Astrocyte (in vitro differentiated cells and primary cell): ENCODE measurements at places on chromosomes 2 and 18. TPM values are rescaled to one million over a fixed set of nuclear protein-coding genes. Genes with fewer than 3 reads are reported as not detected.

Gene DCDC2C
- total RNA-seq = not detected in 2 replicates

DNA sequence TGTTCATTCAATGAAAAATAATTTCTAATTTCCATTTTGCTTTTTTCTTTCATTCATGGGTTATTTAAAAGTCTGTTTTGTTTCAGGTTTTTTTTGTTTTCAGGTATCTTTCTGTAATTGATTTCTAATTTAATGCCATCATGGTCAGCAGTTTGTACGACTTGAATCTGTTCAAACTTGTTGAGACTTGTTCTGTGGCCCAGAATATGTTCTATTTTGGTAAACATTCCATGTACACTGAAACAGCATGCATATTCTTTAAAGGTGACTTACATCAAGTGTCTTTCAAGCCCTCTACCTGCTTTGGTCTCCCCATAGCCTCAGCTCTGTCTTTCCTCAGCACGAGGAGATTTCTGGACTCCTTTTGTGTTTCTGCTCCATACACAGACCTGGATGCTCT, 49.1 kb downstream of the CYP1B1 start:
- H3K4me1 ChIP-seq = no peaks in the 10 kb centered on the region
- H3K27ac ChIP-seq = no peak overlapping the region
- no peaks in the 10 kb centered on the region for H3K27me3 ChIP-seq
- H3K4me3 ChIP-seq = no peak overlapping the region
- H3K36me3 ChIP-seq = no peaks in the 10 kb centered on the region
- no peak for DNase-seq

Gene REG3A
- total RNA-seq = not detected in 2 replicates

DNA sequence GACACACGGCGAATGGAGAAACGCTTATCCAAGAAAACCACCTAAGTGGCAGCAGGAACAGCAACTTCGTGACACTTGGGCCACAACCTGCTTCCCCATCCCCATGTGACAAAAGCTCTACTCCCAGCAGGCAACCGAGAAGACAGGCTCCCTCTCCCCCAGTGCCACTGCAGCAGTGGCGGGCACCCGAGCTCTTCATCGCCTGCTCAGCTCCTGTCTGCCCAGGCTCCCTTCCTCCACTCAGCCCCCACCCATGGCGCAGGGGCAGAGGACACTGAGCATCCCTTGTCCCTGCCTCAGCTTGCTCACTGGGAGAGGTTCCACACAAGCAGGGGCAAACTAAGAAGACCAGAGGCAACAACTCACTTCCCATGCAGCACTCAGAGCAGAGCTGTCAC, 22.9 kb downstream of the SLC66A2 start:
- DNase-seq = no peak
- no peaks in the 10 kb centered on the region for H3K36me3 ChIP-seq
- no peaks in the 10 kb centered on the region for H3K27me3 ChIP-seq
- H3K4me3 ChIP-seq = no peak overlapping the region

Gene ZSWIM2
- total RNA-seq = not detected in 2 replicates

GRCh38 chr2:392926-393280, 105.0 kb upstream of the ALKAL2 start:
- no peaks in the 10 kb centered on the region for H3K27me3 ChIP-seq
- DNase-seq = no peak
- peaks cover 14% of the 10 kb centered on the region for H3K4me1 ChIP-seq
- no peaks in the 10 kb centered on the region for H3K36me3 ChIP-seq
- no peak overlapping the region for H3K27ac ChIP-seq

- no peaks in the 10 kb centered on the region for H3K27me3 ChIP-seq
- no peak for DNase-seq
- no peaks in the 10 kb centered on the region for H3K4me1 ChIP-seq
- no peak overlapping the region for H3K27ac ChIP-seq
- no peak overlapping the region for H3K4me3 ChIP-seq
These were observed 19.0 kb downstream of the ADAM23 start for GRCh38 chr2:206462240-206462854.

Gene HOXD1
- total RNA-seq = not detected in 2 replicates

Gene CSRNP3
- 5.9 and 6.5 TPM in 2 replicates for total RNA-seq

Gene MEP1B
- total RNA-seq = not detected in 2 replicates

- H3K4me1 ChIP-seq = no peaks in the 10 kb centered on the region
- H3K27me3 ChIP-seq = no peaks in the 10 kb centered on the region
- no peak for DNase-seq
- no peak overlapping the region for H3K4me3 ChIP-seq
- no peaks in the 10 kb centered on the region for H3K36me3 ChIP-seq
These were observed 363.9 kb downstream of the KCNJ3 start for GRCh38 chr2:155062250-155062921.

GRCh38 chr18:63057707-63058106, 261.9 kb downstream of the BCL2 start:
- DNase-seq = no peak
- H3K4me1 ChIP-seq = no peaks in the 10 kb centered on the region
- no peak overlapping the region for H3K27ac ChIP-seq
- no peaks in the 10 kb centered on the region for H3K36me3 ChIP-seq
- no peak overlapping the region for H3K4me3 ChIP-seq

DNA sequence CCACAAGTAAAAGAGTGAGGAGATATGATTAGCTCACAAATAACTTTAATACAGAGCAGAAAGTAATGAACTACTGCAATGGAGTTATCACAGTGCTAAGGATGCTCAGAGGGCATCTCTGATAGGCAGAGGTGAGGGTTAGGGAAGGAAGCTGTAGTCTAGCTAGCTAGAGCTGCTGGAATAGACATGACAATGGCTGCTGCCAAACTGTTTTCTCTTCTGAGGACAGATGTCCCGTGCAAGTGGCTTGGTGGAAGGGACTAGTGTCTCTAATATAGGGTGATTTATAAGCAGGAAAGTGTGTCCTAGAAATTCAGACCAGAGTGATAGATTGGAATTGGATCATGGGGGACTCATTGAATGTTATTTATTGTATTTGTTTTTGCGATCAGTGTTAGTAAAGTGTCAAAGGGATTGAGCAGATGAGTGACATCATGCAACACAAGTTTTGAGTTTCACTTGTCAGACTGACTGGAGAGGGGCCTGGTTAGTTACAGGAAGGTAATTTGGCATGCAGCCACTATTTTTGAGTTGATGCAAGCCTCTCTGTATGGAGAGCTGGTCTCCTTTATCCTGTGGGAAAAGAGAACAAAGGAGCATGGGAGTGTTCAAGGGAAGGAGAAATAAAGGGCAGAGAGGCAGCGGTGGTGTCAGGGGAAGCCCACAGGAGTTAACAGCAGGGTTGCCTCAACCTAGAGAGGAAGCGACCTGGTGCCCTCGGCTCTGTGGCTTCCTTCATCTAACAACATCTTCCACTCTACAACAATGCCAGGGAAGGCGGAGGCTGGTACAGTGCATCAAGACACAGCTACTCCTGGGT, 1.9 kb downstream of the CTLA4 start:
- no peak for DNase-seq
- H3K36me3 ChIP-seq = no peaks in the 10 kb centered on the region
- no peak overlapping the region for H3K27ac ChIP-seq

- no peaks in the 10 kb centered on the region for H3K4me1 ChIP-seq
- peaks cover 2% of the 10 kb centered on the region for H3K27me3 ChIP-seq
- H3K27ac ChIP-seq = no peak overlapping the region
- no peak overlapping the region for H3K4me3 ChIP-seq
- H3K36me3 ChIP-seq = no peaks in the 10 kb centered on the region
These were observed 7.8 kb upstream of the GPR55 start for GRCh38 chr2:230932556-230933511.

- no peak overlapping the region for H3K27ac ChIP-seq
- H3K27me3 ChIP-seq = no peaks in the 10 kb centered on the region
- DNase-seq = no peak
- H3K36me3 ChIP-seq = no peaks in the 10 kb centered on the region
- no peaks in the 10 kb centered on the region for H3K4me1 ChIP-seq
These were observed 4.4 kb upstream of the ATG16L1 start for GRCh38 chr2:233247116-233247515.

DNA sequence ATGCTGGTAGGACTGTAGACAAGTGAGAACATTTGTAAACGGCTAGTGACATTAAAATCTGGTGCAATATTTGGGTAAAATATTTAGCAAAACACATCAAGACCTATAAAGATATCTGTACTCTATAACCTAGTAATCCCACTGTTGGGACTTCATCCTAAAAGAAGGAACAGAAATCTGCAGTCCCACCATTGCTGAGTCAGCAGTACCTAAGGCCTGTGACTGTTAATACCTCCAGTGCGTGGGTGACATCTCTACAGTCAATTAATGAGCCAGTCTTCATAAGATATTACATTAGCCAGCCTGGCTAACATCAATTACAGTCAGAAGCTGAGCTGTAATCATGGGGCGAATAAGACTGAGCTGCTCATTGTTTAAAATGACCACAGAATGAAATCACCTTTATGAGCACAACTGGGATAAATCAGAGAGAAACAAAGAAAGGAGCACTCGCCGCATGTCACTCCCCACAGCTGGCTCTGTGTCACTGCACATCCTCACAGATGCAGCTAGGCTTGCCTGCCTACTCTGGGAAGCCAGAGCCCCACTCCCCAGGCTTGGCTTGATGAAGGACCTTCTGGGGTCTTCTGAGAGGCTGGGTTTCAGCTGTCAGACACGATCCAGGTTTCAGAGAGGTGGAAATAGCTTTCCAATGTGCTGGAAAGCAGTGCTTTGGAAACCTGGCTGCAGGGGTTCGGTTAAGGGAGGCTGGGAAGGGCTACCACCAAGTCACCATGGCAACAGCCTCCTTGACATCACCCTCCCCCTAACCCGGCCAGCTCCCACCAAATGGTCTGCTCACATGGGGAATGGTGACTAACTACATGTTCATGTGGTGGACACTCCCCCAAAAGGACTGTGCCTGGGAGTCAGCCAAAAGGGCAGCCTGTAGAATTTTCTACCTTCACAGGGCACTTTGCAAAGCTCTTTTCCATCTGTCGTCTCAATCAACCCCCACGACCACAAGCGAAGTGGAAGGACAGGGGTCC, 145.0 kb downstream of the ZBTB7C start:
- no peak overlapping the region for H3K27ac ChIP-seq
- peaks cover 6% of the 10 kb centered on the region for H3K4me1 ChIP-seq
- no peaks in the 10 kb centered on the region for H3K36me3 ChIP-seq
- H3K4me3 ChIP-seq = no peak overlapping the region
- H3K27me3 ChIP-seq = no peaks in the 10 kb centered on the region

DNA sequence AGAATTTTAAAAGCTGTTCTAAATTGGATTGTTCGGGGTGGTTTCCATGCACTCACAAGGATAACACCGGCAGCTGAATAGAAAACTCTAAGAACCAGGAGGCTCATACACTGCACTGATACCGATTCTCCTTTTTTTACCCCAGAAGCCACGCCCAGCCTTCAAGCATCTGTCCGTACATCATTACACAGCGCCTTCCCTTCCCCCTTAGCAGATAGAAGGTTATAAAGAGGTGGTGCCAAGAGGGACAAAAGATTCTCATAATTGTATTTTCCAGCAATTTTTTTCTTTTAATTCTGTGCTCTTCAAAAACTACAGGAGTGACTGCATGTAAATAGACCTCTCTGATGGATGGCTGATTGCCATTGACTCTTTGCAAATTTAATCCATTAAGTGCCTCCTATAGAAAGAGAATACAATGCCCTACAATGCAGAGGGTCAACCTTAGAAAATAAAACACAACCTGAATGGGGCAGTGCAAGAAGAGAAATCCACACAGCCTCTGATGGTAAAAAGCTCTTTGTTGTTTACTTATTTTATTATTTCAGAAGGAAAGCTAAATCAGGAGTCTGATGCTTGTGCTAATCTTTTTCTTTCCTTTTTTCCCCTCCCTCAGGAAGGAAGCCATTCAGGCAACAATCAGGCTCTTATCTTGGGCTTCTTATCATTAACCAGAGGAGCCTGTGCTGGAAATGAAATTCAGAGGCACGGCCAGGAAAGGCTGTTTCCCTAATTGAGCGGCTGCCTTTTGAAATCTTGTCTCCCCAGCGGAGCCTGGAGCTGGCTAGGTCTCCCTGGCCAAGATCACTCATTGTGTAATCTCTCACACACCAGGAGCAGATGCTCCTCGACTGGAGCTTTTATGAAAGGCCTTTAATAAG, 198.9 kb upstream of the NABP1 start:
- no peak overlapping the region for H3K4me3 ChIP-seq
- H3K27ac ChIP-seq = no peak overlapping the region
- no peaks in the 10 kb centered on the region for H3K36me3 ChIP-seq
- peak; percentile 70 for DNase-seq

Gene DLGAP1
- total RNA-seq = 2.3 and 2.4 TPM in 2 replicates

Gene CENPO
- 13.3 and 17.5 TPM in 2 replicates for total RNA-seq

- H3K27ac ChIP-seq = no peak overlapping the region
- DNase-seq = no peak
These were observed 107.5 kb downstream of the SS18 start for GRCh38 chr18:25982961-25983360.

DNA sequence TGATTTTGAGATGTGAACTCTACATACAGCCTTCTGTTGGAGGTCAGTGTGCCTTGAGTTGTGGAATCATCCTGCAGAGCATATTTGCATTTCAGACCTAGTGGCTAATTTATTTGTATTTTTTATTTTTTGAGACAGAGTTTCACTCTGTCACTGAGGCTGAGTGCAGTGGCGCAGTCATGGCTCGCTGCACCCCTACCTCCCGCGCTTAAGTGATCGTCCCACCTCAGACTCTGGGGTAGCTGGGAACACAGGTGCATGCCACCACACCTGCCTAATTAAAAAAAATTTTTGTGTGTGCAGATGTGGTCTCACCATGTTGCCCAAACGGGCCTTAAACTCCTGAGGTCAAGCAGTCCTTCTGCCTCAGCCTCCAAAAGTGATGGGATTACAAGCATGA, 104.4 kb downstream of the ASXL3 start:
- H3K36me3 ChIP-seq = no peaks in the 10 kb centered on the region
- DNase-seq = no peak
- no peaks in the 10 kb centered on the region for H3K27me3 ChIP-seq
- no peak overlapping the region for H3K4me3 ChIP-seq
- H3K4me1 ChIP-seq = no peaks in the 10 kb centered on the region
- H3K27ac ChIP-seq = no peak overlapping the region

GRCh38 chr18:40956213-40956612, 998.8 kb upstream of the PIK3C3 start:
- H3K4me3 ChIP-seq = no peak overlapping the region
- no peak overlapping the region for H3K27ac ChIP-seq
- no peaks in the 10 kb centered on the region for H3K4me1 ChIP-seq

DNA sequence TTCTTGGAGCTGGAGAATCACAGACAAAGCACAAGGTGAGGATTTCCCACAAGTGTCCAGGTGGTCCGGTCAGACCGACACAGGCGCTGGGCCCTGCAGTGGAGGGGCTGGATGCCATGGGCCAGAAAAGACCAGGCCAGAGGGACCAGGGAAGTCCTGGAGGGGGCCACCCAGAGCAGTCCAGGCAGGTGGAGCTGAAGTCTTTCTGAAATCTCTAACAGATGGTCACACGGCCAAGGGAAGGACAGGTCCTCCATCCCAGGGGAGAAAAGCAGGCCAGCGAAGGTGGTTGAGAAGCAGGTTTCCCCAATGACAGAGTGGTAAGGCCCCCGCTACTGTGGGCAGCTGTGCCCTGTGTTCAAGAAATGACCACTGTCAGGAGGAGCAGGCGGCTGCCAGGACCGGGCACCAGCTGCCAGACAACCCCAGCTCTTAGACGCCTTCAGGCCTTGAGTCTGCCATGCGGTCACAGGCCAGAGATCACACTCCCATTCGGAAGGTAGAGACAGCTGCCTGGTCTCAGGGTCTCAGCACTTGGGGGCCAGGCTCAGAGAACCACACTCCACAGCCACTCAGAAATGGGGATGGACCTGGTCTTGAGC, 25.9 kb downstream of the HS1BP3 start:
- H3K27ac ChIP-seq = no peak overlapping the region
- peaks cover 1% of the 10 kb centered on the region for H3K27me3 ChIP-seq
- H3K4me1 ChIP-seq = peaks cover 5% of the 10 kb centered on the region
